ENCODE measurements at places on chromosomes 4 and X.

GRCh38 chrX:29148511-29148910, 561.3 kb downstream of the IL1RAPL1 start:
- no peak for DNase-seq

- no peak for DNase-seq
Observed at GRCh38 chrX:14533867-14534266, 4.5 kb downstream of the GLRA2 start.

DNA sequence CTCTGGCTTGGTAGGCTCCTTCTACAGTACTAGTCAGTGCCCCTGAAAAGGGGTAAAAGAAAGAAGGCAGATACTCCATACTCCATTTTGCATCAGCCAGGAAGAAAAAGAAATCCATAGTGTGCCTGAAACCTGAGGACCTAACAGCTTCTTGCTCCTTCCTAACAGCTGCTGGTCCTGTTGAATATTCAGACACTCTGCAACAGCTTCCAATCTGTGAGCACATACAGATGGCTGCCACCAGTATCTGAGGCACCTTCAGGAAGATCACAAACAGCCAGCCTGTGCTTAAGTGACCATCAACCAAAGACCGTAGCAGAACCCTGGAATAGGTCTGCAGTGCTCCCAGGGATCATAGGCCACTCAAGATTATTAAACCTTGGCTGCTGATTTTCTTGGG, 4.3 kb downstream of the GIMD1 start:
- DNase-seq = no peak

DNA sequence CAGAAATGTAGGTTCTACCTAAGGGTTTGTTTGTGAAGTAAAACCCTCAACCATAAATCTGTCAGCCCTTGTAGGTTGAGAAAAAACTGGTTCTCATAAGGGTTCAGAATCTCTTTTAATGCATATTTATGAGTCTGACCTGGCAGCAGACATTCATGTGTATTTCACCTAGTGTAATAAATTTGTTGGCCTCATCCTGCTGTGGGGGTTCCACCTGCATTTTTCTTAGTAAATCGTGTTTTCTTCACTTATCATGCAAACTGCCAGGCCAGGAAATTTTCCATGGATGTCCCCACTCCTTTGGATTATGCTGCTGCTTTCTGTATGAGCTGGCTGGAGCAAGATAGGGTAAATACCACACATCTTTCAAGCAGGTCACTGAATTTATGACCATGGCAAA, 42.4 kb downstream of the KLHL13 start:
- DNase-seq = no peak

GRCh38 chrX:46255046-46255445, 290.2 kb downstream of the ZNF674 start:
- no peak for DNase-seq
